HepG2 (cell line): ENCODE measurements at places on chromosomes 5 and 9. TPM values are rescaled to one million over a fixed set of nuclear protein-coding genes. Genes with fewer than 3 reads are reported as not detected.

GLRA1 gene
- polyA plus RNA-seq = not detected in 2 replicates

CAVIN4 gene
- polyA plus RNA-seq = 0.54 and 0.59 TPM in 2 replicates

OGN gene
- polyA plus RNA-seq = not detected in 2 replicates

DIAPH1 gene
- polyA plus RNA-seq = 25.1 and 33.2 TPM in 2 replicates

GPR151 gene
- not detected in 2 replicates for polyA plus RNA-seq

TMEM232 gene
- polyA plus RNA-seq = 0.12 and 0.29 TPM in 2 replicates

ANKRD55 gene
- 0.10 and 0.28 TPM in 2 replicates for polyA plus RNA-seq

DEPDC1B gene
- polyA plus RNA-seq = 17.4 and 29.5 TPM in 2 replicates

PRDM12 gene
- polyA plus RNA-seq = 0.07 and 0.08 TPM in 2 replicates

SAPCD2 gene
- polyA plus RNA-seq = 18.7 and 21.9 TPM in 2 replicates

DDX4 gene
- polyA plus RNA-seq = 0.05 TPM in 1 of 2 replicates, not detected in the other
